ENCODE measurements at places on chromosomes 5 and 9.
A peak's percentile ranks its signal among the peaks of the same experiment; 100 is the strongest.

- peak; percentile 13 for DNase-seq
Measured at GRCh38 chr5:35852084-35852734, 4.5 kb upstream of the IL7R start.

GRCh38 chr9:130173666-130173983 is 1.4 kb downstream of the NCS1 start:
- no peak for DNase-seq

DNA sequence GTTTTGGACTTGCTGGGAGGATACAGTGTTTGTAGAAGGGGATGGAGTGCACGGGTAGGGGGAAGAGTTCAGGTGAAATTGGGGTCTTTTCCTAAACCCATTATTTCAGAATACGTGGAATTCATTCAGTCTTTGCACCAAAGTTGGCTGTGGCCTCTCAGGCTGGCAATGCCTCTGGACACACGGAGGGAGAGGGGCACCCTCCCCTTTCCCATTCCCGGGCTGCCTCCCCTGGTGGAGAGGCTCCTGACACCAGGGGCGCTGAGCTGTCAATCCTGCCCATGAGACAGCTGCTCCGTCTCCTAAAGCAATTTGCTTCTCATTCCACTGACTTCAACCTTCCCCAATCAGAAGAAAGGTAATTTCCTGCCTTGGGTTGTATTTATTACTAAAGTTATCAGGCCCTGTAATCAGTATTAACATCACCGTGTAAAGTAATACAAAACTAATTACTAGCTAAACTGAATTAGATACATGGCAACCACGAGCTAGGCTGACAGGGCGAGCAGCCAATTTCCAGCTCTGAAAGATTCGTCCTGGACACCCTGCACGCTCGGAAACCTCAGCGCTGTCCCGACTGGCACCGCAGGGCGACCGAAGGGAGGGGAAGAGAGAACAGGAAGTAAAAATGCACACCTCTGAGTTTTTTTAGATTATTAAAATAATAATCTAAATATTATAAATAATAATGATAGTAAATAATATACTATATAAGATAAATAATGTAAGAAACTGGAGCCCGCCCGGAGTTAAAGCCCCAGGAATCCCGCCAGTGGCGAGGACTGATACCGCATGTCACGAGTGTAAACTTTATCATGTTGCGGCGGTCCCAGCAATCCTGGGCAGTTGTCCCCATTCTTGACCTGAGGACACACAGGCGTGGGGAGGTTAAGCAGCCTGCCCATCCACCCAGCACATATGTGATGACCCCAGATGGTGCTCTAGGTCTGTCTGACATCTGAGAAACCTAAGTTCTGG is 6.9 kb upstream of the OLFM1 start:
- DNase-seq, result no peak

DNA sequence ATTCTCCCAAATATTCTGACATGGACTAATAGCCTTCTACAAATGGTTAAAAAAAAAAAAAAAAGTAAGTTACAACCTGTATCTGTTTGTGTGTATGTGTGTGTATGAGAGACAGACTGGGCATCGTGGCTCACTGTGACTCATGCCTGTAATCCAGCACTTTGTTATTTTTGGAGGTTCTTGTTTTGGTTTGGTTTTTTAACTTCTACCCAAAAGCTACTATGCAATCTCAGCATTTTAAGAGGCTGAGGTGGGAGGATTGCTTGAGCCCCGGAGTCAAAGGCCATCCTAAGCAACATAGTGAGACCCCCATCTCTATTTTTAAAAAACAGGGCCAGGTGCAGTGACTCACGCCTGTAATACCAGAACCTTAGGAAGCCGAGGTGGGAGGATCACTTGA is 17.6 kb upstream of the HAVCR1 start:
- no peak for DNase-seq

DNA sequence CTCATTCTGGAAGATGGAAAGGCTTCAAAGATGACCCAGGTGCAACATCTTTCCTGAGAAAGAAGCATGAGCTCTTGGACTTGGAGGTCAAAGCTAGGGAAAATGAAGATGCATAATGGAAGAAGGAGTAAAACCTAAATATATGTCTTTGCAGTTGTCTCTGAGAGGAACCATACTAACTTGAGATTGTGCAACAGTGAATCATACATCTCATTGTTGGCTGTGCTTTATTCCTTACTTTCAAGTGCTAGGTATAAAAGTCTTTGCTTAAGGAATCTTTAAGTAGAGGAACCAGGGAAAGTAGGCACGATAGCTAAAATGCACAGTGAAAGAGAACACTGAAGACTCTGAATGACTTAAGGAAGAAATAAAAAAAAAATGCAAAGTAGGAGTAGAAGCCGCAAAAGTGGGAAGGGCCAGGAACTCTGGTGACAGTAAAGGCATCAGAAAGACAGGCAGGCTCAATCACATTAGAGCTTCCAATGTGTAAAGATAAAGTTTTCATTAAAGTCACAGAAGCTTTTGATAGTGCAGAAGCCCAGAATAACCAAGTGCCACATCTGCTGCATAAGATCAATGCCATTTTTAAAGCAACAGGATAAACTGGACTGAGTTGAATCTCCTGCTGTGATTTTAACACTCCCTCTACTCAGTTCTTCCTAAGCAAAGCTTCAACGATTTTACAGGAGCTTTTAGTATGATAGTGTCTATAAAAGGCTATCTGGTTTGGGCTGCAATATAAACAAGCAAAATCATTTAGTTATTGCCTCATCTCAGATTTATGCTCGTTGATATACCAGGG is 432.3 kb upstream of the EDIL3 start:
- no peak for DNase-seq

- no peak for DNase-seq
Measured at GRCh38 chr9:27065288-27065687, 43.7 kb upstream of the TEK start.

DNA sequence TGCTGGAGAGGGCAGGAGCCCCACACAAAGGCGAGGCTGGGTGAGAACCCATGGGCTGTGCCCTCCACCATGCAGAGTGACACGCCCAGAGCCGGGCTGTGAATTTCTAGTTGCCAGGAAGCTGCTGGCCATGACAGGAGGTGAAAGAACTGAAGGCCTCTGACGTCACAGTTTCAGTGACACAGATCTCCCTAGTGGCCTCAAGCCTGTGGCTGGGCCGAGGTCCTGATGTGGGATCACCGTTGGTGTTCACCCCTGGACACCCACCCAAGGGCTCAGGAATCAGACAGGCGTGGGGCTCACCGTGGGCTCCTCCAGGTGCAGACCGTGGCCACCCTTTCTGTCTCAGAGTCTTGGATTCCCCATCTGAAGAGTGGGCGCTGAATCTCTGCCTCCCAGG is 39.9 kb downstream of the MSX2 start:
- no peak for DNase-seq

DNA sequence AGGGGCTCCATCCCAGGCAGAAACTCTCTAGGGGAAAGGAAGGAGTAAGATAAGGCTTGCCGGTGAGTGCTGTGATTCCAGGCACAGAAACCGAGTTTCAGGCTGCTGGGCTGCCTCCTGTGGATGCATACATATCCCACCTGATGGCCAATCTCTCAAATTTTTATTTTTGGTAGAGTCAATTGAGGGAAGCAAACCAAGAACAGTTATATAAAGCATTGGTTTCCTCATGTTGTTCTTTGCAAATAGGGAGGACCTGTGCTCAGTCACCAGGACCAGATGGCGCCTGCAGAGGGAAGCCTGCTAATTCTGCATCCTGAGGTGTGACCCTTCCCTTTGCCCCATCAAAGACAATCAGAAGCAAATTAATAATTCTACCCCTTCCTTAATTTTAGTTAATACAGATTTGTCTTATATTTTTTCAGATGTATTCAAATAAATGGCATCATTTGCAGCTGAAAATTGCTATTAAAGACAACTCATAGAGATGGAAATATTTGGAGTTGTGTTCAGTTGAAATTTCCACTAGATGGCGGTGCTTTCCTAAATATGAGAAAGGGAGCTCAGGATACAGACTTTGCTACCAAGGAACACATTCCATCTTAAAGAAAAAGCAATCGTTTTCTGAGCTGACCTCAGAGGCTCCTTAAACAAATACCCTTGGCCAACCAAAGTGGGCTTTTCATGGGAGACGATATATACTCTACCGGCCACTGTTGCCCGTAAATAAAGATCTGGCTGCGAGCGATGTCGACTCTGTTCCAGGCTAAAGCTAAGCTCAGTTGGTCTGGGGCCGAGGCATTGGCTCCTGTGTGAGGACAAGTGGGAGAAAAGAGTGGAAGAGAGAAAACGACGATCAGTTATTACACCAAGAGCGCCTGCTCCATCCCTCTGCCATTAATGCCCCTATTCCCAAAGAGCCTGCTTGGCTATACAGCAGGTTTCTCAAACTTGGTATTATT is 225.7 kb upstream of the KLF9 start:
- no peak for DNase-seq

GRCh38 chr9:115758441-115758840 is 395.1 kb upstream of the PAPPA start:
- no peak for DNase-seq

DNA sequence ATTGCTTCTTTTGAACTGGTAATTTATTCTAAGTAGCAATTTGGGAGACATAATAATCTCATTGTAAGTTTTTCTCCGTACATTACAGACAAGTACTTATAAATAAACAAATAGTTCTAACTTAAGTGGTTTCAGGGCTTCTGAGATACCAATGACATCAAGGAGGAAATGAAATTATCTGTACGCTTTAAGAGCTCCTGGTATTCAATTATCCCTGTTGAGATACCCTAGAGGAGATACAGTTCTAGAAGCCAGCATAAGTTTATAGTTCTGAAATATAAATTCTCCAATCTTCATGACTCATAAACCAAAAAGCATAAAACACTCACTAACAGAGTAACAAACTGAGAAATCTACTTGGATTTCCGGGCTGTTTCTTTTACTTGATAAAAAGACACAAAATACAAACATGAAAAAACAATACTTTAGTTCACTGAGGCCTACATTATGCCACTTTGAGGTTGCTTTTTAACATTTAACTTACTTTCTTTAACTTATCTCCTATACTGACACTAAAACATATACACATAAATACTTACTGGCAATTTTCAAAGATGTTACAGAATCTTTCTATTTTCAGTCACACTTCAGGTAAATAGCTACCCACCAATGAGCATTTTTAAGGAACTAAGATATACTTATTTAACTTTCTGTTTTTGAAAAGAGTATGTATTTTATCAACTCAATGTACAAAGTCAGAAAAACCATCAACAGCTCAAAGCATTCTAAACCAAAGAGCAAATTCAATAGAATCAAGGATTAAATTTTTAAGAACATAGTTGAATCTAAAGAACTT is 7.5 kb downstream of the DCTN4 start:
- no peak for DNase-seq

DNA sequence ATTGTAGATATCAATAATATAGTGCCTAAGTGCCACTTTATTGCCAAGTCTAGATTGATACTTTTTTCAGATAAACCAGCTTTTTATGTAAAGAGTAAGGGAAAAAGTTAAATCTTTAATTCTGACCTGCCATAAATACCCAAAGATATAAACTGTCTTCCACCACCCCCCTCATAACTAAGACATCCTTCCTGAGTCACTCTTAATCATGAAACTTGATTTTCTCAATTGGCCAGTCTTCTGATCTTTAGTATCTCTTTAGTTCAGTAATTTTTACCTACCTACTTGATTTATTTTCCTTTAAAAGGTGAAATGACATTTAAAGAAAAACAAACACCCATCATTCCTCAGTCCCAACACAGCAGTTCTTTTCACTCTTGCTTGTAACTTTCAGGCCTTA is 21.8 kb downstream of the C5orf22 start:
- no peak for DNase-seq

DNA sequence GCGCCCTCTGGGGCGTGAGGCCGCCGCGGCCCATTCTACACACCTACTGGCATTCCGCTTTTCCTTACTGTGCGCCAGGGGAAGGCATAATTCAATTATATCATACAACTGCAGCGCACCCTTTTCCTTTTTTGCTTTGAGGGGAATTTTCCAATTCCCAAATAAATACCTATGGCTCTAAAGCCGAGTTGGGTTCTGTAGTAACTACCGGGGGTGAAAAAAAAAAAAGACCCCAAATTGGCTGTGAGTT is 34.1 kb upstream of the NFIB start:
- DNase-seq, result no peak

DNA sequence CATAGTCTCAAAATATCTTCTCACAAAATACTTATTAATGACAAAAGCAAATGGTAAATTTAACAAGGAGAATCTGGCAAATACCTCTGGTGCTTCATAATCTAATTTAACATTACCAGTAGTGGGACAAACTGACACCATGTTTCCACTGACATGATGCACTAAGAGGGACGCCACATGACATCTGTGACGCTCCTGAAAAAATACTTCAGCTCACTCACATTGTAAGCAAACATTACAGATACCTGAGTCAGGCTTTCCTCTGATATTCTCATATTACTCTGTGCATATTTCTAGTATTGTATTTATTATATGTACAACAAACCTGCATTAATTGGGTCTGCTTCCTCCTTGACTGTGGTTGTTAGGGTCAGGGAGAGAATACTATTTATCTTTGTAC is 56.7 kb upstream of the OSMR start:
- DNase-seq, result no peak

- no peak for DNase-seq
Measured at GRCh38 chr9:76576344-76576743, 117.4 kb downstream of the GCNT1 start.

DNA sequence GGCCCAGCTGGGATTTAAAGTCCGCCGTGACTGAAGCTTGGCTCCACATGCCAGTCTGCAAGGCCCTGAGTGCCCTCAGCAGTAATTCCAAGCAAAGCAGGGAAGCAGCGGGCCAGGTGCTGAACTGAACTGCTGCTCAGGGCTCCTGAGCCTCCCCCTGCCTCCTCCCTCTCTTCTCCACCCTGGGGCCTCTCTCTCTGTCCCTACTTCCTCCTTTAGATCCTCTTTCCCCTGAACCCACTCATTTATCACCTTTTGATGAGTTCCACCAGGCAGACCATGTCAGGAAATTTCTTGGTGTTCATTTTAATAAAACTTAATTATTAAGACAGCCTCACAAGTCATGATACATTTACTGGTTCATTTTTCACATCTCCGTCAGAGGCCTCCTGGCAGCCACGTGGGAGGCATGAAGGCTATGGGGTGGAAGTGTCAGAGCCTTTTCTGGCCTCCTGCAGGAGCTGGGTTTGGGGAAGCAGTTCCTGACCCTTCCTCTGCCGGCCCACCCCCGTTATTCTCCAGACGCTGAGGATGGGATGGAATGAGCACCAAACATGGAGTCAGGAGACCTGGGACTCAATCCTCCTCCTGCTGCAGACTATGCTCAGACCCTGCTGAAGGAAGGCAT is 32.2 kb upstream of the KCNIP1 start:
- DNase-seq, result no peak

GRCh38 chr9:99634186-99634585 is 187.5 kb upstream of the NR4A3 start:
- DNase-seq, result no peak
